ENCODE measurements at places on chromosomes 2 and 18.

- no peak for DNase-seq
These were observed 41.5 kb upstream of the MC4R start for GRCh38 chr18:60413944-60414547.

DNA sequence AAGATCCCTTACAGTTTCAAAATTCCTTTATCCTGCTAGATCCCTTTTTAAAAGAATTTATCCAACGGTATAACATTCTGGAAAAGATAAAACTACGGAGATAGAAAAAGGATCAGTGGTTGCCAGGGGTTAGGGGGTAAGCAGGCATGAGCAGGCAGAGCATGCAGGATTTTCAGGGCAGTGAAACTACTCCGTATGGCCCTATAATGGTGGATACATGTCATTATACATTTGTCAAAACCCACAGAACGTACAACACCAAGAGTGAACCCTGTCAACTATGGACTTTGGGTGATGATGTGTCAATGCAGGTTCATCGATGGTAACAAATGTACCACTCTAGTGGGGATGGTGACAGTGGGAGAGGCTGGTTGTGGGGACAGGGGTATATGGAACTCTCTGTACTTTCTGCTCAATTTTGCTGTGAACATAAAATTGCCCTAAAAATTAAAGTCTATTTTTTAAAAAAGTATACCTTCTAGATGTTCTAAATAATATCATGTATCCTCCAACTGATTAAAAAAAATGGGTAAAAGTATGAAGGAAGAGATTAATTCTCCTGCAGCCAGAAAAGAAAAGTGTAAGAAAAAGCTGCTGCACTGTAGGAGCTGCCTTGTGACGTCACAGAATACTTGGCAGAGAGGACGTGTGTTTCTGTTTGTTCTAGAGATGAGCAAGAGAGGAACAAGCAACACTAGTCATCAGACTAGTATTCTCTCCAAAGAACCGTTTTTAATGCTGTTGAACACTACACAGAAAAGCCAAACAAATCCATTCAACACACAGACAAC, 23.6 kb downstream of the ANKRD44 start:
- peak; percentile 71 for DNase-seq

DNA sequence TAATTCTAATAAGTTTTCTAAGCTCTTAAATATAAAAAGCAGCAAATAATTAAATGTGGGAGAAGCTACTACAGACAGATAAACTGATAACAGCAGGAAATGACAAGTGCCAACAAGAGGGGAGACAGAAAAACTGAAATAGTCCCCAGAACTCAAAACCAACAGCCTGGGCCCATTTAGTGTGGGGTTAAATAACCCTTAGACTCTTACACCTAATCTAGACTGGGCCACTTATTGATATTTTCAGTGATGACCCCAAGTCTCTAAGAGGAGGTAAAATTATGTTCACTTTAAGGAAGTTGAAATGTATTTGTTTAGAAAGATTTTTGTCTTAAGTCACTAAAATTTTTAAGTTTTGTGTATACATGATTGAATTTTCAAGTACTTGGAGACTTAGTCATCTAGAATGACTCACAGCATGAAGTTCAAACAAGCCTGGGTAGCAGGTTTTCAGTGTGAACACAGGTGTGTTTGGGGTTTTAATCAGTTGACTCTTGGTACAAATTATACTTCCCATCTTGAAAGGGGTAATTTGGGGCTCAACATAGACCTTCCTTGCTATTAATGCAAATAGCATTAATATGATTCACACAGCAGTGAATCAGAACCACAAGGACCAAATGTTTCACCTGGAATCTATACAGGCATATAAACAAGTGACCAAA, 54.9 kb upstream of the MYO3B start:
- no peak for DNase-seq

- DNase-seq: no peak
These were observed 74.5 kb downstream of the POLR1A start for GRCh38 chr2:86031151-86031550.

DNA sequence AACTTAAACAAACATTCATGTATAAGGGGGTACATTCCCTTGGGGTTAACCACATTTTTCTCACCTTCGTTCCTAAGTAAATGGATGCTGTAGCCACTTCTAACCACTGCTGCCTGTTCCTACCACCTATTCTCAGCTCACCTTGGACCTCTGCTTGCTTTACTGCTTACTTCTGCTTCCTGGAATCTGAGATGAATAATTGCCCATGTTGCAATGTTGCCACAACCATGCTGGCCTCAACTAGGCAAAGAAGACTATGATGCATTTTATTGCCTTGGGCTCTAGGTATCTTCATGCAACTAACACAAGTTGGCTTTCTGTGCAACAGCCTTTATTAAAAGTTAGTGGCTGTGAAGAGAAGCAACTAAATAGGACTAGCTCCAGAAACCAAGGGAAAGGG, 106.3 kb upstream of the TCF4 start:
- no peak for DNase-seq

DNA sequence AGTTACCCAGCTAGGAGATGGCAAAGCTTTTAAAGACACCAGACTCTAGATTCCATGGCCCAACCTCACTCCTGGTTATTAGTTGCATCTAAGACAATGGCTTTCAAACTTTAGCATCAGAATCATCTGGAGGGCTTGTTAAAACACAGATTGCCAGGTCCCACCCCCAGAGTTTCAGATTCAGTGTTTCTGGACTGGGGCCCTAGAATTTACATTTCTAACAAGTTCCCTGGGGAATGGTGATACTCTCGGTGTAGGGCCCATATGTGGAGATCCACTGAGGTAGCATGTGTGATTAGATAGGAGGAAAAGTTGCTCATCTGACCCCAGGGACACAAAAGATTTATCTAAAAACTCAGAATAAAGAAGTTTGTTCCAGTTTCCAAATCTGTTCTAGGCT, 14.5 kb upstream of the TTR start:
- DNase-seq: no peak

GRCh38 chr2:200353874-200354273, 47.4 kb downstream of the SPATS2L start:
- no peak for DNase-seq

- no peak for DNase-seq
These were observed 102.2 kb downstream of the INSIG2 start for GRCh38 chr2:118190474-118190873.

GRCh38 chr2:238467792-238468191, 41.1 kb downstream of the ASB1 start:
- no peak for DNase-seq

DNA sequence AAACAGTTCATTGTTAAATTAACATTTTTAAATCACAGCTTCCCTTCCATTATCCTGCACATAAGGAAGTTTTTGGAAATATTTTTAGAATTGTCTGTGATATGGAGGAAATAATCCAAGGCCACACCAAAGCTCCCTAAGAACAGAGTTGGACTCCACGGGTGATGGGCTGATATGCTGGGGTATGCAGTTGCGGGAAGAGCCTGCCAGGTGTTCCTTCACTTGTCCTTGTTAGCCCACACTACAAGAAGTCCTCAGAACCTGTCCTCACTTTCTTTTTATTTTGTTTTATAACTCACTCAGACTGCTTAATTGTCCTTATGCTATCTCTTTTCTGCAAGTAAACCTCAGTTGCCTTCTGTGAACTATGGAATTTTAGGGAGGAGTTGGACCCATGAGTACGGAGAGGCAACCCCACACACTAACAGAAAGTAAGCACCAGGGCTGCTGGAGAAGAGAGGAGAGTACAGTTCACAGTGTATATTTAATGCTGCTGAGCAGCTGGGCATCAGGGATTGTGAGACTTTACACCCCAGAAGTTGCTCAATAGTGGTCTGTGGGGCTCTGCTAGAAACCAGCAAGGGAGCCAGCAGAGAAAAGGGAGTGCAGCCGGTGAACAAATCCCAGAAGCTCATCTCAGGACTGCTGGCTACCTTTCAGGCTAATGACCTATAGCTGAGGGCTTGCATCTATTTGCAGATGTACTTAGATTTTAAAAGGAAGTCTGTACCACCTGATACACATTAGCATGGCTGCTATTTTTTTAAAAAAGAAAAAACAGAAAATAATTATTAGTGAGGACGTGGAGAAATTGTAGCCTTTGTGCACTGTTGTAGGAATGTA, 280.1 kb upstream of the STON1 start:
- peak; percentile 19 for DNase-seq

GRCh38 chr18:9495916-9496705, 20.8 kb downstream of the RALBP1 start:
- no peak for DNase-seq

GRCh38 chr2:185796758-185797157, 58.2 kb downstream of the FSIP2 start:
- DNase-seq: no peak

- DNase-seq: no peak
These were observed 6.9 kb downstream of the CCDC195 start for GRCh38 chr2:224709301-224709700.

DNA sequence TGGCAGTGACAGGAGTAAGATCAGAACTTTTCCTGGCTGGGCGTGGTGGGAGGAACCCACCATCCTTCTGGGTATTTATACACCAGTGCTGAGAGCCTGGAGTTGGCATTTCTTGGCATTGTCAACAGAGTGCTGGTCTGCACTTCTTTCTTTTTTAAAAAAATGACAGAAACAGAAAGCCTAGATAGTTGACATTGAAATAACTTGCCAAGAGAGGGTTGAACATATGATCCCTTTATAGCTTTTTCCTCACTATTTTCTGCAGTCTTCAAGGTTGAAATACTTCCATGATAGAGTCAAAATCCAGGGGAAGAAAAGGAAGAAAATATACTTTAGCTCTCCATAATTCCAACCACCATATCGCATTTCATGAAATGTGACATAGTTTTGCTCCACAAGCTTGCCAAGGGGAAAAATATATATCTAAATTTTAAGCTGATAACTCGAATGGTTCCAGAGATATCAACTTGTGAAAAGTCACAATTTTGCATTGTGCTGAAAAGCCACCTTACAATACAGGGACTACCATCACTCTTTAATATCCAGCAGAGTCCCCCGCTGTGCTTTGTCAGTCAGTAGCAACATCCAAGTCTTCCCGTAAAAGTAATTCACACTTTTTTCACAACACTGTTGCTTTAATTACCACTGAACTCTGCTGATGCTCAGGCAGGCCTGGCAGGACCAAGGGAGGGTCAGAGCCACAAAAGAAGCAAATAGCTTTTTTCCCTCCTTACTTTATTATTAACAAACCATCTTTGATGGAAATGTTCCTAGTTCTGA, 764.9 kb upstream of the FANCL start:
- DNase-seq: no peak

DNA sequence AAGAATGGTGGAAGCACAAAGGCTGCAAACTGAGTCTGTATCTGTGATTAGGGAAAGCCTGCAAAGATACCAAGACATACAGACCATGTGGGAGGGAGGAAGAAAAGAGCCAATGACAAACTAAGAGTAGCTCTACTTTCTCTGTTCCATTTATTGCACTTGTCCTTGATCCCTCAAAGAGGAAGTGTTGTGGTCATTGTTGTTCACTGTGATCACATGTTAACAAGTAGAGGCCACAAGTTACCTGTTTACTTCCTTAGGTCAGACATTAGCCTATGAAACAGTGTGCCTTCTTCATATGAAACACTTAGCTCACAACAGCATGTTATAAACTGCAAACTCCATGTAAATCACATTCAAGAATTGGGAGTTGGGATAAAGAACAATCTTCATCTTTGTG, 32.6 kb downstream of the MAP2 start:
- no peak for DNase-seq

GRCh38 chr2:45904946-45905631, 253.6 kb downstream of the PRKCE start:
- no peak for DNase-seq

DNA sequence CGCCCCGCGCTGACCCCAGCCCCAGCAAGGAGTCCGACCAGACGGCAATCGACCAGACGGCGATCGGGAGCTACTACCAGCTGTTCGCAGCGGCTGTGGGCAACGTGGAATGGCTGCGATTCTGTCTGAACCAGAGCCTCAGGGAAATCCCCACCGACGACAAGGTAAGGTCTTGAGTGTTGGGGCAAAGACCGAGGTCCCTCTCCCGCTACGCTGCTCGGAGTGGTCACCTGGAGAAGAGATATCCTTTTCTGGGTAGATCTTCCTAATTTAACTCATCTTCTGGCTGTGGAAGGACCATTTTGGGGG, 704 bp downstream of the ANKRD53 start:
- DNase-seq: no peak

DNA sequence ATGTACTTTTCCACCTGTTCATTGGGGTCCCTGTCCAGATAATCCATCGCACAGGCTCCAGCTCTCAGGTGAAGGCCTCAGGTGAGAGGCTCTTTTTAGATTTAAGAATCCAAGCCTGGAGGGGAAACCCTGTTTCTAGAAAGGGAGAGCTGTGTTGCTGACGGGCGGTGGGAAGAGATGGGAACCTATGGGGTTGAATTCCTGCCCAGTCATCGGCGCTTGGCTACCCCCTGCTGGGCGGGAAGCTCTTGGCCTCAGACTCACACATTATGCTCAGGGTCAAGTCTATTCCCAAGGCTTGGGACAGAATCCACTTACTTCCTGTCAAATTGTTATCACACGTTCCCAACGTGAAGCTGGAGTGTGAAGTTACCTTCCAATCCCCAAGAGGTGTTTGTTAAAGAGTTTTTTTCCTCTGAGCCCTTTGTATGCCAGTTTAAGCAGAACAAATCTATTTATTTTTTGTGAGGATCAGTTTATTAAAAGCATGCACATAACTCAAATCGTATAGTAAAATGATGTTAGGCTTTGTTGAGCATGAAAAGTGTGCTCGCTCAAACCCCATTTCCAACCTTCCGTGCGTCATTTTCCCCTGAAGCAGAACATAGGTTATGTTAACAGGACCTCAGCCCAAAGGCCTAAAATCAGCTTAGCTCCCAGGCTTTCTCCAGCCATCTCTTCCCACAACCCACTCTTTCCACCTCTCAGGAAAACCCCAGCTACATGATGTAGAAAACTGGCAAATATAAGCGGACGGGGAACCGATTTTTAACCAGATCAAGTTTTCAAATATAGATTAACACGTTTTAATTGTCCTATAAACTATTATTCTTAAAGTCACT, 181.7 kb upstream of the ETAA1 start:
- DNase-seq: no peak

- DNase-seq: peak; percentile 31
These were observed 86.5 kb upstream of the UGP2 start for GRCh38 chr2:63755216-63755615.

- DNase-seq: no peak
These were observed 31.1 kb downstream of the KIF5C start for GRCh38 chr2:148906124-148906523.

- DNase-seq: no peak
These were observed 60.0 kb upstream of the PXDN start for GRCh38 chr2:1804351-1804771.

DNA sequence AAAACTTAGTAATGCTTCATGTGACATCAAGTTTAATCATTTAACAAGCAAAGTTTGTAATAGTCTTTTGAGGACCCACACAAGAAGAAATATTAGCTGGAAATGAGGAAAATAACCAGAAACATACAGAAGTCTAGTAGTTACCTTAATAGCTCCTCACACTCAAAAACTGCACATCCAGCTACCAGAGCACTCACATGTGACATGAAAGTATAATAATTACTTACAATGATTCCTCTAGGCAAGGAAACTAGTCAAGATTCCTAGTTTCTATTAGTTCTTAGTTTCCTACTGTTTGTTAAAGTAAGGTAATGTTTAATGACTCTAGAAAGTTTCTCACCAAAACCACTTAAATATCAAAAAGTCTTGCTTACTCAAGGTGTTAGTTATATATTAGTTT, 335.8 kb downstream of the RAD51AP2 start:
- DNase-seq: no peak

- DNase-seq: no peak
These were observed 114.9 kb upstream of the SIX3 start for GRCh38 chr2:44826601-44827000.

GRCh38 chr2:90221300-90221651, 1529.8 kb downstream of the RPIA start:
- no peak for DNase-seq

All from fibroblast of skin of left biceps (primary cell).